Stimulated activated naive CD8-positive, alpha-beta T cell treated with anti-CD3 and anti-CD28 coated beads, Interleukin-15, Interleukin-2, amounts not matched to agents 100 U/mL and 50 U/mL, for 24 hours (primary cell): ENCODE measurements at places on chromosomes 12 and 14.
A peak's percentile ranks its signal among the peaks of the same experiment; 100 is the strongest.

GRCh38 chr12:28611449-28611848, 421.2 kb downstream of the CCDC91 start:
- DNase-seq: no peak

DNA sequence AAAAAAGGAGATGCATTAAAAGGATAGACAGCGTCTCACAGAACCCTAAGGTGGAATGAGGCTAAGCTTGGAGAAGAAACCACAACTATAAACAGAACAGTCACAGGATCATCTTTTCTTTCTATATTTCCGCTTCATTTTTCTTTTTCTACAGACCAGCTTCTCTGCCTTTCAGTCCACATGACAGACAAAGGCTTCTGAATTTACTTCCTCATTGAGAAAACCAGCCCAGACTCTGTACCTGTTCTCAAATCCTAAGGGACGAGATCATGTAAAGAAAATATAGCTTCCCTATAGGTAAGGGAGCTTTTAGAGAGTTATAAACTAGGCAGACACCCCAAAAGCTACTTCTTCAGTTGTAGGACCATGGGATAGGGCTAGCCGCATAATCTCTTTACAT, 17.4 kb downstream of the SGPP1 start:
- no peak for DNase-seq

DNA sequence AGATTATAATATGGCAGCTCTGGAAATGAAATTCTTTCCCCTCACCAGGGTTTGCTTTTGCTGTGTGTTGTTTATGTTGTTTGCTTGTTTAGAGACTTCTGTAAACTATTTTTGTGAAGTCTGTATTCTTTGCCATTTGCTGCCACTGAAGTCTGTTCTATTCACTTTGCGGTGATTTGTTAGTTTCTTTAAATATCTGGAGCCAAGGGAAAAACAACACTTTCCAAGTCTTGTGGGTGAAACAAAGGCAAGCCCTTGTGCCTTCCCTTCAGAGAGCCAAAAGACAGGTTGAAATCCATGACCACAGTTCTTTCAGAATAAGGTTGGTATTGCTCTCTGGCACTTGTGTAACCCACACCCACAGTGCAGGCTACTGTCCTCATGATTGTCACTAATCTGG, 59.5 kb upstream of the RNU6-7 start:
- no peak for DNase-seq

DNA sequence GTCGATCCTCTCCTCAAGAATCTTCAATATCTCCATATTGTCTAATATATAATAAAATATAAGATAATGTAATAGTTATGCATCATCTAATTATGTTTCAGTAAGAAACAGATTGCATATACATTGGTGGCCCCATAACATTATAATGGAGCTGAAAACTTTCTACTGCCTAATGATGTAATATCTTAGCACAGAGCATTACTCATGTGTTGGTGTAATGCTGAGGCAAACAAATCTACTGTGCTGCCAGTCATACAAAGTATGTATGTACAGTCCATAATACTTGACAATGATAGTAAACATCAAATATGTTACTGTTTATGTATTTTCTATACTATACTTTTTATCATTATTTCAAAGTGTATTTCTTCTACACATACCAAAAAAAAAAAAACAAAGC, 128.7 kb downstream of the CPNE8 start:
- DNase-seq: no peak

DNA sequence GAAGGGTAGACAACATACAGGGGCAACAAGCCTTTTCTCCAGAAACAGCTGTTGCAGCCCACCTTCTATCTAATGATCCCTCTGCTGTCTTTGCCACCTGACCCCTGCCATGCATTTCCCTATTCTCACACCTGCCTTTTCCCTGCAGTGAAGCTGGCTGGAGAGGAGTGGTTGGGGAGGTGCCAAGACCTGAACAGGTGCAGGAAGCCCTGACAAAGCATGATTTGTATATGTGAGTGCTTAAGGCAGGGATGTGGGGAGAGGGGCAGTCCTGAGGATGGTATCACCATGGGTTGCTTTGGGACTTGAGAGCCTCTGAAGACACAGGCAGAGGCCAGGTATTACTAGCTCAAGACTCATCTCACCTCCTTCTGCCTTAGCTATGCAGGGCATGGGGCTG, 2.9 kb upstream of the PFDN5 start:
- DNase-seq: no peak

- DNase-seq: no peak
Observed at GRCh38 chr12:108787539-108787938, 56.2 kb upstream of the CORO1C start.

GRCh38 chr14:106044949-106045596, 518.7 kb downstream of the TMEM121 start:
- peak; percentile 93 for DNase-seq

- DNase-seq: no peak
Observed at GRCh38 chr12:130068741-130069140, 93.5 kb upstream of the FZD10 start.

DNA sequence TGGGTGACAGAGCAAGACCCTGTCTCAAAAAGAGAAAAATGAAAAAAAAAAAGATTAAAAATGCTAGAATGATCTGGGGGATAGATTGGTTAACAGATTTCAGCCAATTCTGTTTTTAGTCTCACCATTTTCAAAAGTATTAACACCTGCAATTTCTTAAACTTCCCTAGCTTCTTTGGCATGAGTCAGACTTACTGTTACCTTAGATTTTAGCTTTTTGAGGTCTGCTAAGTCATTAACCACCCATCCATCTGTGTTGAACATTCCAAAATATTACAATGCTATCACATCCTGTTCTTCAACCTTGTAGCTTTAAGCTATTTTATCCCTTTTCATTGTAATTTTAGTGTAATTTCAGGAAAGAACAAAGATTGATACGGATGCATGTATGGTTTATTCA, 59.3 kb downstream of the PPP1R13B start:
- no peak for DNase-seq

DNA sequence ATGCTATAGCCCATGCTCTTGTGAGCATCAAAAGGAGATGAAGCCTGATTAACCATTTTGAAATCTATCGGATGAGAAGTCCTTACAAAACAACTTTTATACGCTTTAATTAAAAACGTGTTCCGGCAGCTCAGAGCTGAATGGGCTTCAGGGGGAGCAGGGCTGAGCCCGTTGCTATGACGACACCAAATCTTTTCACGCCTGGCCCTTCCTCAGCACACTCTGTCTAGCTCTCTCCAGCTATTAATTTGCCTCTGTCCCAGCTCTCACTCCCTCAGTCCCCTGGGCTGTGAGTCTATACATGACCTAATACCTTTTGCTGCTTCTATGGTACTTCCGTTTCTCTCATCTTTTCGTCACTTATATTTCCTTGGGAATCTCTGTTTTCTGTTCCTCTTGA, 15.8 kb downstream of the FOXA1 start:
- DNase-seq: no peak

- no peak for DNase-seq
Observed at GRCh38 chr12:4118017-4118510, 155.5 kb upstream of the CCND2 start.

- no peak for DNase-seq
Observed at GRCh38 chr14:24837280-24838046, 203.5 kb upstream of the GZMB start.

DNA sequence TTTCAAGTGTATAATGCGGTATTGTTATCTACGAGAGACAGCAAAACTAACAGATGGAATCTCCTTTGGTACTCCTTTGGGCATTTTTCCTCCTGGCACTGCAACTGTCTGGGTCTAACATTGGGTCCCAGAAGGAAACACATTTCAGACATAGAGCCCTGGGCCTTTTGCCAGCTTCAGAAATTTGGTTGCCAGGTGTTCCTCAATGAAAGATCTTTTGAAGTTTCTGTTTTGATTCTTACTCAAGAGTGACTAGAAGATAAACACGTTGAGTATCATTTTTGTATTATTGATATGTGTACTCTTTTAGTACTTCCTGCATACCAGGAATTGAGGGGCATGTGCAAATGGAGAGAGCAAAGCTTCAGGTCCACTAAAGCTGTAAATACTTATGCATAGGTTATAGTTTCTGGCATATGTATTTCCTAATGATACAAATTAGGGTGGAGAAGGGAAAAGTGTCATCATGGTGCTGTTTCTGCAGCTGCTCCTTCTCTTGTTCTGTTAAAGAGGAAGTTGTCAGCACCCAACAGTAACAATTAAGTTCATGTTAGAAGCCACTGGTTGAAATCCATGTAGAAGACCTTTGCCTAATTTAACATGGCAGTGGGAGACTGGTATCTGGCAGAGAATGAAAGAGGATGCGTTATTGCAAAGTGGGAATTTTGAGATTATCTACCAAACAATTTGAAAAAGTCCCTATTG, 53.5 kb downstream of the SLC38A6 start:
- no peak for DNase-seq

DNA sequence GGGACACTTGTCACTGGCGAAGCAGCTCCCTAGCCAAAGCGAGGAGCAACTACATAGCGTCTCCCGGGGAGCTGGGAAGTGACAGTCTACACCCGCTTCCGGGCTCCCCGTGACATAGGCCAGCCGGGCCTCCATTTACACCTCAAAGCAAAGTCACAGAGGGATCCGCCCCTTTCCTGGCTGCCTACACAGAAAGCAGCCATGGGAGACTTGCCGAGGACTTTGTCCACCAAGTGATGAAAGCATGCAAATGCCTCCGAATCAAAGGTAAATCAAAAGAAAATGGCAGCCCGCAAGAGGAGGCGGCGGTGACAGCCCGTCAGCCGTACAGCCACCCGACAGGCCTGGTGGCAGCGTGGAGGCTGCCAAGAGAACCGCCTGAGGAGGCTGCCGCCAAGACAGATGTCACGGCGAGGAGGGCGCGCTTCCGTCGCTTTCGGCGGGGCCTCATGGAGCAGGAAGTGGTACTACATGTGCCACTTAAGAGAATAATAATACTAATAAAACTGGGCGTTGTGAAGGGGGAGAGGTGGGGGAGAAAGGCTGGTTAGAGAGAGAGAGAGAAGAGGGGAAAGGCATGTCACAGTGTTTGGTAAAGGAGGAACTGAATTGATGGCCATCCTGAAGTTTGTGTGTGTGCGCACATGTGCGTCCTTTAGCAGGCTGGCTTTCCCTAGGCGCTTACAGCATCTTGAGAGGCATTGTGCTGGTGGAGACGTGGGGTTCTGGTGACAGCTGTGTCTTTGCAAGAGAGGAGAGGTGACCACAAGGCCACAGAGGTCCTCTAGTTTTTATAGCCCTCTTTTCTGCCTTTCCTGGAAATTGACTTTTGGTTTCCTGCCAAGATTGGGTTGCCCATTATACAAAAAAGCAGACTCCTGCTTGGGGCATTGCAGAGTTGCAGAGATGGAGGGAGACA, 661.7 kb downstream of the VRK1 start:
- DNase-seq: peak; percentile 76

DNA sequence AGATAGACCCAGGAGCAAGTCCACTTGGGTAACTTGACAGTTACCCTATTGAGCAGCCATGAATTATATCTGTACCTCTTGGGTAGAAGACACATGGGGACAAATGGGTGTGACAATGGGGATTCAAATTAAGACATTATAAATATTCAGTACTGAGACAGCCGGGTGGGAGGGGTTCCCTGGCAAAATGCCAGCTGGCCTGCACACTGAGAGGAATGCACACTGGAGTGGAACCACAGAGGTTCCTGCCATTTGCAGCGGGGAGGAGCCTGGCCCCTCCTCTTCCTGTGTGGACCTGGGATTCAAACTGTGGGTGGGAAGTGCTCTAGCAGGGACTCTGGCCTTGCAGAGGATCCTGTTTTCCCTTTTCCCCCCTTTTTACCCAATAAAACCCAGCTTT, 118.7 kb upstream of the CDKN3 start:
- no peak for DNase-seq

GRCh38 chr14:39383026-39383660, 49.1 kb downstream of the FBXO33 start:
- no peak for DNase-seq

- no peak for DNase-seq
Observed at GRCh38 chr12:123966596-123966995, 6.0 kb downstream of the CCDC92 start.
